Activated gamma-delta T cell treated with Interleukin-2 at 50 U/mL for 16 hours (primary cell): ENCODE measurements at places on chromosomes 4 and X.

GRCh38 chrX:38516196-38516774 is 45.1 kb upstream of the TSPAN7 start:
- DNase-seq, result no peak

DNA sequence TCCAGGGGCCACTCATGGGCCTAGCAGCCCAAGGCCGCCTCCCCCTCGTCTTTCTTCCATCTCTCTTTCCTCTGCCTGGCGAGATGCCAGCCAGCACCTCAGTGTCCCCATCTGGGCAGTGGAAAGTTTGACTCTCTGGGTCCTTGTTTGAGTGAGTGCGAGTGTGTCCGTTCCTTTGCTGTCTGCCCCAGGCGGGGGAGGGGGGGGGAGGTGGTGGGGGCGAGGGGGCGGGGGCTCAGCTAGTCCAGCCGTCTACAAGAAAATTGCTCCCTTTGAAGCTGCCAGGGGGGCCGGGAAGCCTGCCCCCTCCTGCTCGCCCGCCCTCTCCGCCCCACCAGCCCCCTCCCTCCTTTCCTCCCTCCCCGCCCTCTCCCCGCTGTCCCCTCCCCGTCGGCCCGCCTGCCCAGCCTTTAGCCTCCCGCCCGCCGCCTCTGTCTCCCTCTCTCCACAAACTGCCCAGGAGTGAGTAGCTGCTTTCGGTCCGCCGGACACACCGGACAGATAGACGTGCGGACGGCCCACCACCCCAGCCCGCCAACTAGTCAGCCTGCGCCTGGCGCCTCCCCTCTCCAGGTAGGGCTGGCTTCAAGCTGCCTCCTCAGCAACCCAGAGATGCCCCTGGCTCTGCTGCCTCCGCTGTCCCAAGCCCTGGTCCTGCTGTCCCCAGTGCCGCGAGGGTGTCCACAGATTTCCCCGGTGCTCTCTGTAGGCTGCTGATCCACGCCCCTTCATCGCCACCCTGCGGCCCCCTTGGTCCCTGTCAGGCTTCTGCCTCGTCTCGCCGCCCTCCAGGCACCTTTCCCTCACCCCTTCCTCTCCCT is at the start of gene BGN:
Gene BGN, plus strand, starts transcription at position 440 of the 821 bp plus-strand sequence. CDS start 9,652 bp downstream, outside the sequence.
- DNase-seq, result peak; percentile 14

GRCh38 chr4:88242144-88242543 is 42.2 kb downstream of the PPM1K start:
- no peak for DNase-seq

DNA sequence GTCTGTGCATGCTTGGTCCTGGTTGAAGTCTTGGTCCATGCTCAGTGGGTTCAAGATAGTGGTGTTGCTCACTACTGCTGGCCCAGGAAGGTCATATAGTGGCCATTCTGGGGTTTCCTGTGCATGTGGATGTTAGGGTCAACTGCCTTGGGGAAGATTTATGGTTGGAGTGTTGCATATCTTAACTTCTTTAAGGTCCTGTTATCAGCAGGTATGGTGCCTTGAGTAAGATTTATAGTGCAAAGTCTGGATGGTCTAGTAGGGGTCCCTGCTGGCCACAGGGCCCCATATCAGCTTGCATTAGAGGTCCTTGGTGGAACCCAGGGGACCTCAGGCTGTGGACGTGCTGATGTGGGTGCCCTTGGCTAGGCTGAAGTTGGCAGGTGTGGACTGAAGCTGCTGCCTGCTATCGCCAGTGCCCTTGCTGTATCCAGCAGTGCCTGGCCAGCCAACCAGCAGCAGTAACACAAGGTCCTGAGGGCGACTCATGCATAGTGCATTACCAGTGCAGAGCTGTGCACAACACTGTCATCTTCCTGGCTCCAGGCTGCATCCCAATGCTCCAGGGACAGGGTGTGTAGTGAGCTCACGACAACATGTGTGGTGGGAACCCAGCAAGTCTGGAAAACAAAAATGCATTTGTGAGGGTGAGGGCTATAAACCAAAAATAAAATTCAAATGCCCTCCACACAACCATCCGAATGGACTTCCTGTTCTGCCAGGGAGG is 61.0 kb downstream of the BEX3 start:
- DNase-seq, result no peak

DNA sequence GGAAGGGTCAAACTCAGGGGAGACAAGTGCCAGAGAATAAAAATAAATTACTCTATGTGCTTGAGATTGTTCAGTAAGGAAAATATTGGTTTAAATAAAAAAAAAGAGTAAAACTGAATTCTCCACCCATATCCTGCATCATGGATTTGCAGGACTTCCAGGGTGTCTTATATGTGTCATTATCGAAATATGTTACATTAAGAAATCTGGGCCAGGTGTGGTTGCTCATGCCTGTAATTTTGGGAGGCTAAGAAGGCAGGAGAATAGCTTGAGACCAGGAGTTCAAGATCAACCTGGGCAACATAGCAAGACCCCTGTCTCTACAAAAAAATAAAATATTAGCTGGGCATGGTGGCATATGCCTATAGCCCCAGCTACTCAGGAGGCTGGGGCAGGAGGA is 104.9 kb downstream of the PPP3CA start:
- DNase-seq, result no peak

DNA sequence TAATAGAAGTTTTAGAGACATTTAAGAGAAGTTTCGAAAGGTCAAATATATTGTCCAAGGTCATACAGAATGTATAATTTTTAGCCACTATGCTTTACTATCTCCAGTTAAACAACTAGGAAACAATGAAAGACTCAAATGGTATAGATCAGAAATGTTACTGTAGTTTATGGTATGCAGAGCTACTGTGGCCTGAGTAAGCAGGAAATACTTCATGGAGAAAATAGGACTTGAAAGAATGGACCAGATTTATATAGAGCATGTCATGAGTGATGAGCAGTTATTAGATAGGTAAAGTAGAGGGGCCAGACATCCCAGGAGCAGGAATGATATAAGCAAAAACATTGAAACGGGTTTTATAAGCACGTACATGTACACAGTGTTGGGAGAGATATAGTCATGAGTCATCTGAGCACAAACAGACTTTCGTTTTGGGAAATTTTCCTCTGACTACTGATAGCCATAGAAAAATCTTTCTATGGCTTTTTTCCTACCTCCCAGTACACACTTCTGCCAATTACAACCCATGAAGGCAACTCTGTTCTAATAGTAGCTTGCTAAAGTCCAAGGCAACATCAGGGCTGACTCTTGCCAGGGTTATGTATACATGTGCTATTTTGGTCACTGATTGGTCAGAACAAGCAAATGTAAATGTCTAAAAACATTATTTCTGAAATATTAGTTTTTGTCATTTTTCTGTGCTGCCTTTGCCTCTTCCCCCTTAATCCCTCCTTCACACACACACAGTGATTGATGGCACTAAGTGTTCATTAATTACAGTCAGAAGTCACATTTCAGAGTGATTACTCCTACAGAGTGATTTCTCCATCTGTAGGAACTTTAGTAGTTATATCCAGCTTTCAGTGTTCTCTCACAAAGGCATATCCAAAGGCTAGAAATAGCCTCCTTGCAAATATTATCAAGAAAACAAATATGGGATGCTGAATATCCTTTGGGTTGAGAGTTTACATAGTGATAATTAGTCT is 198.7 kb downstream of the ENOX2 start:
- DNase-seq, result no peak

GRCh38 chr4:55742655-55743202 is 76.9 kb upstream of the EXOC1L start:
- DNase-seq, result no peak

DNA sequence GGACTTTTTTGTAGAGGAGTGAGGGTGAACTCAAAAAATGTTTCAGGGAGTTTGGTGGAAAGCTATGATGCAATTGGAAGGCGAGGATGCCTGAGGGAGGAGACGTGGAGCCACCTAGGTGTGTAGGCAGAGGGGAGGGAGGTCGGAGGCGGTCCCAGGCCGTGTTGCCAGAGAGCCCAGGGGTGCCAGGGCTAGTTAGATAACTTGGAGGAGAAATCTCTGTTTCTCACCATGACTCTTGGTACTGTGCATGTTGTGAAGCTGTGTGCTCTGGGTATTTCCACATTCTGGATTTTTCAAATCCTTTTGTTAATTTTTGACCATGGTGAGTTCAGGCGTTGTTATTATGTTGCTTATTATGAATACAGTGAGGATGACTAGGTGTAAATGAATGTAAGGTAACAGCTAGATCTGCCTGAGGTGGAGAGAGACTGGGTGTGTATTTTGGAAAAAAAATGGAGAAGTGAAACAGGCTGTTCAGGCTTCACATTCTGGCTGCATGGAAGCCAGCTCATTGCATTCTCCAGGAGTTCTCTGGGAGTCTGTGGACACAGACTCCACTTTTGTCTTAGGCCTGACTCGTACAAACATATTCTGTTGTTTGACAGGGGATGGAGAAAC is 4.5 kb downstream of the RAB9A start:
- DNase-seq, result no peak
